Progenitor cell of endocrine pancreas (in vitro differentiated cells): ENCODE measurements at places on chromosomes 12 and 14. TPM values are rescaled to one million over a fixed set of nuclear protein-coding genes. Genes with fewer than 3 reads are reported as not detected.
A peak's percentile ranks its signal among the peaks of the same experiment; 100 is the strongest.

GRCh38 chr14:54691525-54692283 is 124.8 kb downstream of the SAMD4A start:
- DNase-seq: peak; percentile 53

- peak; percentile 58 for DNase-seq
Measured at GRCh38 chr12:6606331-6607131, 648 bp downstream of the CHD4 start.

DNA sequence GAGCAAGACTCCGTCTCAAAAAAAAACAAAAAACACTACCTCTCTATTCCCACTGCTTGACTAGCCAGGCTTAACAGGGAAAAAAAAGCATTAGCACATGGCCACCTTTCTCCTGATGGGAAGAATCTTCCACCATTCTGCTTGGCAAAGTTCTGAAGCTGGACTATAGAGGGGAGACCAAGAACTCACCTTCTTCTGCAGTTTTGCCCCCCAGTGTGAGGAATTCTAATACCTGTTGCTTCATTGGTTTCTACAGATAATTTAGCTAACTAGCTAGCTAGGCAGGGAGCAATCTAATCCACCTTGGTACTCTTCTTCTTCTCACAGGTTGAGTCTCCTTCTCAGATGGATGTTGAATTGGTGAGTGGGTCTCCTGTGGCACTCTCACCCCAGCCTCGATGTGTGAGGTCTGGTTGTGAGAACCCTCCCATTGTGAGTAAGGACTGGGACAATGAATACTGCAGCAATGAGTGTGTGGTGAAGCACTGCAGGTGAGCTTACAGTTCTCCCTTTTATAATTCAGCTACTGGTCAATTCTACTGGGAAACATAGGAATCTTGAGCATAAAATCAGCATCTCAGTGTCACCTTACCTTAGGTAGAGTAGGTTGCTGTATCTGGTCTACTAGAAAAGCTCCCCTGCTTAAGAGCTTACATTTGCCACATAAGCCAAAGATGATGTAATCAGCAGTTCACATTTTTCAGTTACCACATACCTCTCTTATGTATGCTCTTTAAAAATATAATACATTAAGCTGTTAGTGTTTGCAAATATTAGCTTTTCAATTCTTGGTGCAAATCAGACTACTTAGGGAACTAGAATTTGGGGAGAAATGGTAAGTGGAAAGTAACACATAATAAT is 16.0 kb downstream of the METTL3 start:
- DNase-seq: no peak

The AGAP2 gene
- total RNA-seq: 0.29 TPM in 2 replicates

GRCh38 chr12:89470741-89471509 is 53.7 kb downstream of the GALNT4 start:
- no peak for DNase-seq

DNA sequence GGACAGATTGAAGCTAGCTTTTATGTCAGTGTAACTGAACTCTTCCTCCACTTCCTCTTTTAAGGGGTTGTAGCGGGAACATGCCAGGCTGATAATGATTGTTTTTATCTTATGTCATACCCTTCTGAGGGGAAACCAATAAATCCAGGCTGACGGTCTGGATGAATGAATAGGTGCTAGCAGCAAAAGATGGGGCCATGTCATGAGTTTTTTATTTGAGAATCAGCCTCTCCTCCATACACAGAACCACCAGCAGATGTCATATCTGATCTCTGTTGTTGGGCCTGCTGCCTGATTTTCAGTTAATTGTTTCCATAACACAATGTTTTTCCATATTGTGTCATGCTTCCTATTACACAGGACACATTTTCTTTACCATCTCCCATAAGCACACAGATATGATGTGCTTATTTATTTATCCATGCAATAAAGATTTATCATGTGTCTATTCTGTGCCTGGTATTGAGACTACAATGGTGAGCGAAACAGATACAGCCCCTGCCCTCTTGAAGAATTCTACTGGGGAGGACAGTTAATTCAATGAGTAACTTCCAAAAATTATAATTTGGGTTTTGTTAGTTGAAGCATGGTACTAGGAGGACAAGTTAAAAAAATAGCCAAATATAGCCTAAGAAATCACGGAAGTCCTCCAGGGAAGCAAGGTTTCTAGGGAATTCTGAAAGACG is 33.6 kb upstream of the CRY1 start:
- no peak for DNase-seq

DNA sequence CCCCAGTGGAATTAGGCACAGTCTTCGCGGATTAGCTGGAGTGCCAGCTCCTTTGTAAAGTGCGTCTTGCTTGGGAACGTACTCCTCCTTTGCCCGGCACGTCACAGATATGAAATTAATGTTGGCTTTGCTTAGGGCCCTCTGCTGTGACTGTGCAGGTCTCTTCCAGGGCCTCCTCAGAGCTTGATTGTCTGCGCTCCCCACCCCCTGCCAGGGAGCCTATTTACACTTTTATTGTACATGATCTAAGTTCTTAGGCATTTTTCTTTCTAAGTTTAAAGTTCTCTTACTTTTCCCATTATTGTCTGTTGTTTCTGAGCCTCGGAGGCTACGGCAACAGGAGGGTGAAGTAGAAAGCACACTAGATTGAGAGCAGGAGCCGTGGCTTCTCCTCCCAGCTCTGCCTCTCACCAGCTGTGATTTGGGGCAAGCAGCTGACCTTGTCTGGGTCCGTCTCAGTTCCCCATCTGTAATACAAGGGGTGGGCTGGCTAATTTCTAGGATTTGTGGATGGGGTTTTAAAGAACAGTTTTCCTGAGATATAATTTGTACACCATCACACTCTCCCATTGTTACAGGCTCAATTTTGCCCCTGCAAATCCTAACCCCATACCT is 81.8 kb downstream of the TSPAN9 start:
- DNase-seq: no peak

- no peak for DNase-seq
Measured at GRCh38 chr14:94464290-94464689, 11.7 kb upstream of the SERPINA11 start.
